ENCODE measurements at places on chromosomes 13 and 19.
A peak's percentile ranks its signal among the peaks of the same experiment; 100 is the strongest.

- no peak for DNase-seq
Measured at GRCh38 chr13:25725104-25725503, 326.7 kb downstream of the SHISA2 start.

DNA sequence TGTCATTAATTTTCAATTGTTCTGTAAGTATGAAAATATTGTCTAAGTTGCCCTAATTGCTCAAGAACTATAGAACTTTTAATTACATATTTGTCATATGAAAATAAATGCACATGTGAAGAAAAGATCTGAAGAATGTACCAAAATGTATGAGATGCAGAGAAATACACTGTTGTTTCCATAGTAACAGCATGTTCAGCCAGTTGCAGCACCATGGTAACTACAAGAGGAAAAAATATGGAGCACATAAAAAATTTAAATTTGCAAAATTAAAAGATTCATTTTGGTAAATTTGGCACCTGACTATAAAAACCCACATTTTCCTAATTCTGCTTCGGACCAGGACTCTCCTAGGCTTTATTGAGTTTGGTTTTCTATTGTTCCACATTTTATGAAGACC, 1170.0 kb upstream of the MIR17HG start:
- DNase-seq = no peak

DNA sequence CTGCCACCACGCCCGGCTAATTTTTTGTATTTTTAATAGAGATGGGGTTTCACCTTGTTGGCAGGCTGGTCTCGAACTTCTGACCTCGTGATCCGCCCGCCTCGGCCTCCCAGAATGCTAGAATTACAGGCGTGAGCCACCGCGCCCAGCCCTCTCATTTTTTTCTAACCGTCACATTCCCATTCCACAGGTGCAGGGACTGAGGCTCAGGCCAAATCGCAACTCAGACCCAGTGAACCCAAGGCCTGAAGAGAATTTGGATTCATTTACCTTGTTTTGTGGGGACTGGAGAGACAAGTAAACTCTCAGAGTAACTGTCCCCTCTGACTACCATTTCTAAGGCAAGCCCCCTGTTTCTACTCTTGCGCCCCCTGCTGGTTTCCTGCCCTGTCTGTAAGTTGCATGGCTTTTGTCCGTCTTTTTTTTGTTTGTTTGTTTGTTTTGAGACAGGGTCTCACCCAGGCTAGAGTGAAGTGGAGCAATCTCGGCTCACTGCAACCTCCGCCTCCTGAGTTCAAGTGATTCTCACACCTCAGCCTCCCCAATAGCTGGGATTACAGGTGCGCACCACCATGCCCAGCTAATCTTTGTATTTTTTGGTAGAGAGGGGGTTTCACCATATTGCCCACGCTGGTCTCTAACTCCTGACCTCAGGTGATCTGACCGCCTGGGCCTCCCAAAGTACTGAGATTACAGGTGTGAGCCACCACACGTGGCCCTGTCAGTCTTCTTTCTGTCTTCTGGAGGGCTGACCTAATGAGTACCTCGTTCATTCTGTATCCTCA, 2.3 kb upstream of the STRN4 start:
- DNase-seq = peak; percentile 74

DNA sequence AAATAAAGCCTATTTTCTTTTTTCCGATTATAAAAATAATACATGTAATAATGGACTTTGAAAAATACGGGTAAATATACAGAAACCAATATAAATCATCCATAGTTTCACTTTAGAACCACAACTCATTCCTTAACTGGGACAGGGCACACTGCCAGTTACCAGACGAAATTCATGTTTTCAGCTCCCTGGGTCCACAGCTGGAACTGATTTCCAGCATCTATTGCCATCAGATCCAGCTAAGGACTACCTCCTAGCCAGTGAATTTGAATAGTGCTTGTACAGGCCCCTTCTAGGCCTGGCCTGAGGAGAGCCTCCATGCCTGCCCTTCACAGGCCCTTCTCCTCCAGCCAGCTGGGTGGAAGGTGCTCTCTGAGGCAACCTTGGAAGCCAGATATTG, 30.0 kb upstream of the ATP12A start:
- DNase-seq = no peak

DNA sequence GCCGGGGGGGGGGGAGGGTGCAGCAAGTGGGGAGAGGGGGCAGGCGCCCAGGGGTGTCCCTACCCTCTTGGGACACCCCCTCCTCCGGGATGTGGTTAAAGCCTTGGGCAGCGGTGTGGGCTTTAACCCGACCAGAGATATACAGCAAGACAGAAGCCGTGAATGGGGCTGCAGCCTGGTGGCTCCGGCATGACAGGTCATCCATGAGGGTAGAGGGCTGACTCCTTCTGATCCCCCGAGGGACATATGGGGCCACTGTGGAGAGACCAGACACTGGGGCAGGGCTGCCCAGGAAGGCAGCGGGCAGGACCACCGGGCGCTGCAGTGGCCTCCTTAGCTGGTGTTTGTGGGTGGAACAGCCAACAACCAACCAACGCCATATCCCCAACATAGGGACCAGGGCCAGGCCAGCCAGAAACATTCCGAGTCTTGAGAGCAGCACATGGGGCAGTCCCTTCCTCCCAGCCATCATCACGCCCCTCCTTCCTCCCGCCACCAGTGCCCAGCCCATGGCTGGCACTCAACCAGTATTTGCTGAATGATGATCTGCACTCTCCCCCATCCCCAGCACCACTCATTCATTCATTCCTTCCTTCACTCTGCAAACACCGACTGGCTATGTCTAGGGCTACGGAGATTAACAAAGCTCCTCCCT, 18.2 kb downstream of the ELAVL1 start:
- no peak for DNase-seq

All from activated T-cell treated with anti-CD3 and anti-CD28 coated beads for 1 hour (primary cell).